ENCODE measurements at places on chromosomes 7 and 10.
A peak's percentile ranks its signal among the peaks of the same experiment; 100 is the strongest.

DNA sequence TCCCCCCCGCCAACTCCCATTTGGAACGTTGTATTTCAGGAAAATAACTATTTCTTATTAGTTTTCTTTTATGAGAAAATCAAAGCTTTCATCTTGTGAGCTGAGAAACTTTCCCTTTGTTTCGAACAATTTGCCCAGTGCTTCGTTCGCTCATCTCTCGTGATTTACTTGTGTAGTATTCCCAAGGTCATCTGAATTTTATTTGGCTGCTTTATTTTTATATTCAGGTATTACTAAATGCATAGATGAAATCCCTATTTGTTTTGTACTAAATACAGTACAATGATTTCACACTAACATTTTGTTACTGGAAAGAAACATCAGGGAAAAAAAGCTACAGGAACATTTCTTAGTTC lies 12.0 kb upstream of the EBLN1 start:
- no peak for DNase-seq

DNA sequence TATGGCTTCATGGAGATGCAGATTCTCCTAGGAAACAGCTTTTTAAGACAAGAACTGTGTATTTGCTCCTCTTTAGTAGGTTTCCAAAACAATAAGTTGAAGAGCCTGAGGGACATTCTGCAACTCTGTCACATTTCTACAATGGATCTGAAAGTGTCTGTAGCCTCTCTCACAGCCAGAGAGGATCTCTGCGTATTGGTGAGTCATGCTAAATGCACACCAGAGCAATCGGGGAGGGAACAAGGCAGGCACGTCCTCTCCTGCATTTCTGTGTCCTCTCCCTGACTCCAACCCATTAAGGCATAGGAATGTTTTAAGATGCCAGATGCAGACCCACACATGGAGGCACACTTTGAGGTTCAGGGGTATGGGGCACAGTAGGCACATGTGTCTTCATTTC lies 1126.4 kb upstream of the GHITM start:
- no peak for DNase-seq

DNA sequence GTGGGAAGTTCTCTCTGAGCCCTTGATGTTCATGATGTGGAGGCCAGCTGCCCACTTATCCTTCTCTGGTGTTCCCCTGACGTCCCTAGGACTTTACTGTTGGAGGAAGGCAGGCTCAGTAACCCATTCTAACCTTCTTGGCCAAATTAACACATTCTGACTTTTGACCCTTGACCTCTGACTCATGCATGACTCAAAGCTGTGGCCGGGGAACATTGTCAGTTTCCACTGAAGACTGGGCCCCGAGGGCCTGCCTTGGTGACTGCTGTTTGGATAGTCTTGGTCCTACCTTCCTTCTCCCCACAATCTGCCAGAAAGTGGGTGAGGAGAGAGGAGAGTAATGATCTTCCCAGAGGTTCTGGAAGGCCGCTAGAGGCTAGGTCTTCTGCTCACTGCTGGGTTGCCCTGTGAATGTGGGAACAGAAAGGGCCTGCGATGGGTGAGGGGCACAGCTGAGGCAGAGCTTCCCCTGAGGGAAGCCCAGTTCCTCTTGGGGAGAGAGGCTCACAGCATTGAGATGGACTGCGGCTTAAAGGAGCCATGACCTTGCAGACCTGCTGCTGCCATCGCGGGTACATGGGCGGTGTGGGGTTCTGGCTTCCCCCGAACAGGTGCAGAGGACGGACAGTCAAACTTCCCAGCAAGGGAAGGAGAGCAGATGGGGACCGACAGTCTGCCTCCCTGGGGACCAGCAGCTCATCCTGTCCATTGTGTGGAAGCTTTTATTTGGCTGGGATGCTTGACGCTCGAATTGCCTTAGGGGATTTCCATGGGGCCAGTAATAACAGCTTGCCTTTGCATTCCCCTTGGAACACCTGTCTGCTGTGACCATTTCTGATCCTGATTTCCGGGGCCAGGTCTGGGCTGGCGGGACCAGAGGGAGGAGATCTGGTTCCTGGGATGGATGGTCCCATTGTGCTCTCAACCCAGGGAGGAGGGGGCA lies 43.8 kb downstream of the ADAMTS14 start:
- DNase-seq, result peak; percentile 71

- no peak for DNase-seq
These were observed 99.6 kb downstream of the C10orf90 start for GRCh38 chr10:126570621-126571602.

DNA sequence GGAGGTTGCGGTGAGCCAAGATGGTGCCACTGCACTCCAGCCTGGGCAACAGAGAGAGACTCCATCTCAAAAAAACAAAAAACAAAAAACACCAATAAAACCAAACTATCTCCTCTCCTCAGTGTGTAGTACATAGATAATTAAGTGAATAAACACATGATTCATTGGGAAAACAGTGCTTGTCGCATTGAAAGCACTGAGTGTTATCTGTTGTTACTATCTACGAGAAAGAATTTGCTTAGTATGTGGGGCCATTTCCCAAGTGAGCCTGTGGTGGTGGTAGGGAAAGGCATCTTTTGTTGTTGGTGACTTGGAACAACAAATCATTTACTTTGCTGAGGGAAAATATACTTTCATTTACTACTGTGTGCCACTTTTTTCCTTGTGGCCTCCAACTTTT lies 42.6 kb downstream of the RSBN1L start:
- no peak for DNase-seq

GRCh38 chr7:82247814-82248433 lies 195.7 kb downstream of the CACNA2D1 start:
- no peak for DNase-seq

GRCh38 chr7:11170863-11171568 lies 197.3 kb downstream of the PHF14 start:
- DNase-seq, result no peak

GRCh38 chr10:21494191-21495001 lies 31.1 kb downstream of the SKIDA1 start:
- no peak for DNase-seq

GRCh38 chr7:111264981-111265380 lies 174.1 kb downstream of the LRRN3 start:
- DNase-seq, result no peak

DNA sequence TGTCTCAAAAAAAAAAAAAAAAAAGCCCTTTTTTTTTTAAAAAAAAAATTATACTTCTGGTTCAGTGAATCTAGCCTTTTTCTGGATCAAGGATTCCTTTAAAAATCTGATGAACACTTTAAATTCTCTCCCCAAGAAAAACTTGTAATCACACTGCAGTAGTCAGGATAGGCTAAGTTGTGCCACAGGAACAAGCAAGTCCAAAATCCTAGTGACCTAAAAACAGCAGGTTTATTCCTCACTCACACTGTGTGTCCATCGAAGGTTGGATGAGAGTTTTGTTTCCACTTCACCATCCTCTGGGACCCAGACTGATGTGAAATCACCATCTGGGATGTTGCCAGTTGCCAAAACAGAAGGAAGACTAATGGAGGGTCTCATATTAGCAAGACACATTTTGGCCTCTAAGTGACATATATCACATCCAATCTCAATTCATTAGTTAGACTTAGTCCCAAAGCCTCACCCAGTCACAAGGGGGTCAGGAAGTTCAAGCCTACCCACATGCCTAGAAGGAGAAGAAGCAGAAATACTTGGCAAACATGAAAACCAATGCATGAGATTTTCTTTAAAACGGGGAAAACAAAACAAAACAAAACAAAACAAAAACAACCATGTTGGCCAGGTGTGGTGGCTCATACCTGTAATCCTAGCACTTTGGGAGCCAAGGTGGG lies 32.7 kb downstream of the CYP17A1 start:
- DNase-seq, result no peak

DNA sequence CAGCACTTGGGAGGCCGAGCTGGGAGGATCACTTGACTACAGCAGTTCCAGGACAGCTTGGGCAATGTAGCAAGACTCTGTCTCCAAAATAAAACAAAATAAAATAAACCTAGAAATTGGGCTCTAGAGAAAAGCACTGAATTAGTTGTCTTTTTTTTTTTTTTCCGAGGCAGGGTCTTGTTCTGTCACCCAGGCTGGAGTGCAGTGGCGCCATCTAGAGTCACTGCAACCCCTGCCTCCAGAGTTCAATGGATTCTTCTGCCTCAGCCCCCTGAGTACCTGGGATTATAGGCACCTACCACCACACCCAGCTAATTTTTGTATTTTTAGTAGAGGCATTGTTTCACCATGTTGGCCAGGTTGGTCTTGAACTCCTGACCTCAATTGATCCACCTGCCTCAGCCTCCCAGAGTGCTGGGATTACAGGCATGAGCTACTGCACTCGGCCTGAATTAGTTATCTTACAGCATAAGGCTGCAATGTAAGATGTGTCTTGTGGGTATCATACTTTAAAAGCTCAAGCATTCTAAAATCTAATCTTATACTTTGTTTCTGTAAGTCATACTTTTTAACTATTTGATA lies 12.8 kb downstream of the MEIG1 start:
- DNase-seq, result no peak

DNA sequence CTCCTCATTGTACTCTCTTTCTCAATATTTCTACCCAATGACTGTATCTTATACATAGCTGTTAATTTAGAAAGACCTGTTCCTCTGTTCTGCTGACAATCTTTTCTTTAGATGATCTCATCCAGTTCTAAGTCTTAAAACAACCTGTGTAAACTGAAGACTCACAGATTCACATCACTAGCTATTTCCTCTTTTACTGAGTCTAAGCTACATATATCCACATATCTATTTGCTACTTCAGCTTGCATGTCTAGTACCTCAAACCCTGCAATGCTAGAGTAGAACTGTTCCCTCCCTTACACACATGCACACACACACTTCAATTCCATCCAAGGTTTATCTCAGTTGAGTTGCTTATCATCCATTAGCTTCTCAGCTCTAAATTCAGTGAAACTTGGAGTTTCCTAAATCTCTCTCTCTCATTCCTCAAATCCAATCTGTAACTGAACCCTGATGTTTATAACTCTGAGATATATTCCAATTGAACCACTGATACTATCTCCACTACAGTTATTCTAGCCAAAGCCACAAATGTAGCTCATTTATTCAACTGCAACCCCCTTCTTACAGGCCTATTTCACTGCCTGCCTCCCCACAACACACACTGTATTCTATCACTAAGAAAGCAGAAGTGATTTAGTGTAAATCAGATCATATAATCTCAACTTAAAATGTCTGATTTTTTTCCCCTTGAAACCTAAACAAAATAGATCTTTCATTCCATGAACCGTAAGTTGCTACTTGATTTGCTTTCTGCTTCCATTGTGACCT lies 1036.8 kb upstream of the POT1 start:
- DNase-seq, result no peak

- no peak for DNase-seq
These were observed 114.7 kb downstream of the ODAD2 start for GRCh38 chr10:27884185-27884641.

DNA sequence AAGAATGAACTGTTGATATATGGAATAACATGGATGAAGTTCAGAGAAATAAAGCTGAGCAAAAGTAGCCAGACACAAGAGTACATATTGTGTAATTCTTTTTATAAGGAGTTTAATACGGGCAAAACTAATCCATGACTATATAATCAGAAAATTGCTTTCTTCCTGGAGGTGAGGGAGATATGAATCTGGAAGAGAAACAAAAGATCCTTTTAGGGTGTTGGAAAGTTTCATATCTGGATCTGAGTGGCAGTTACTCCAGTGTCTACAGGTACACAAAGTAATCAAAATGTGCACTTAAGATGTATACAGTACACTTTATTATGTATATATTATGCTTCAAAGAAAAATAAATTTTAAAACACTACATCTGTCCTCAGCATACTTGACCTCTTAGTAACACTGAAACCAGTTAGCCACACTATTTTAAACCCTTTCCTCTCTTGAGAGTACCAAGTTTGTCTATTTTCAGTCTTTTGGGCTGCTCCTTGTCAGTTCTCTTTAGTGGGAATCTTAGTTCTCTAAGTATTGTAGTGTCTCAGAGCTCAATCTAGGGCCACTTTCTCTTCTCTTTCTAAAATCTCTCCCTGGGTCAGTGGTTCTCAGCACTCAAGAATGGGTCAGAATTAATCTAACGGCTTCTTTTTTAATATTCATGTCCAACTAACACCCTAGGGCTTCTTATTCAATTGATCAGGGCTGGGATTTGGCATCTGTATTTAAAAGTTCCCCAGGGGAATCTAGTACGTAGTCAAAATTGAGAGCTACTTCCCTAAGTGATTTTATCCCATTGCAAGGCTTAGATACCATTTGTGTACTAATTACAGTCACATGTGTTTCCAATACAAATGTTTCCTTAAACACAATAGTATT lies 4.3 kb upstream of the LIPF start:
- DNase-seq, result no peak

- no peak for DNase-seq
These were observed 75.2 kb downstream of the PPP1R3C start for GRCh38 chr10:91557651-91558111.

DNA sequence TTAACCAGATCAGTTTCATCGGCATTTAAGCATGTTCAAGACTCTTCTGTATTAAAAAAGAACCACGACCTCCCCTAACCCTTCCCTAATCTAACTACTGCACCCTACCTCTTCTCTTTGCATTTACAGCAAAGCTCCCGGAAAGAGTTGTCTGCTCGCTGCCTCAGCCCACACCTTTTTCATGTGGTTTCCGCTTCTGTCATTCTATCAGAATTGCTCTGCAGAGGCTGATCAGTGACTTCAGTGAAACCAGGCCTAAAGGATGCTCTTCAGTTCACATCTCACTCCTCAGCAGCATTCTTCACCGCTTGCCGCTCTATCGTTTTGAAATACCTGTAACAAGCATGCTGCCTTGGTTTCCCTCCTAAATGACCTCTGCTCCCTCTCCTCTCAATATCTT lies 160.9 kb downstream of the SDK1 start:
- no peak for DNase-seq

- DNase-seq, result no peak
These were observed 523.5 kb downstream of the PARD3 start for GRCh38 chr10:34291466-34292193.

- DNase-seq, result no peak
These were observed 8.8 kb upstream of the LAMB4 start for GRCh38 chr7:108138911-108139310.

- no peak for DNase-seq
These were observed 2.1 kb downstream of the DNAJC9 start for GRCh38 chr10:73244866-73245477.

- DNase-seq, result no peak
These were observed 31.6 kb downstream of the ABCB5 start for GRCh38 chr7:20647036-20647435.

- no peak for DNase-seq
These were observed 117.9 kb downstream of the NPY start for GRCh38 chr7:24401628-24402593.

DNA sequence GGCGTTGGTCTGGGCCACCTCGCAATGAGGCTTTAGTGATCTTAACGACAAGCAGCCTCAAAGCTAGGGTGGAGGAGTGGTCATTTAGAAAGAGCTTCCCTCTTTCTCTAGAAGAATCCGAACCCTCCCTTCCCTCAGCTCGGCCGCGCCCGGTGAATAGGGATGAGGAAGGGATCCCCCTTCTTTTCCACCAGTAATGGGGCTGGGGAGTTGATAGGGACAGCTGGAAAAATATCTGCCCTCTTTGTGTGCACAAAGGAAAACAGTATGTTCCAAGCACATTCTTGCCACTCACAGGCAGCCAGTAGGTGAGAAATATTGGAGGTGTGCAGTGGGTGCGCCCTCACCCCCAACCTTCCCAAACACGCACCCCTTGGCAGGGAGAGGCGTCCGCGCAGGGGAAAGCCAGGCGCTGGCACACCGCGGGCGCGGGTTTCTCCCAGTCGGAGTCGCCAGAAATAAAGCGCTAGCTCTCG lies 6.5 kb downstream of the DLX5 start:
- DNase-seq, result no peak

Measured in COR-L47 (cell line).